ENCODE measurements at places on chromosomes 5 and 9.
A peak's percentile ranks its signal among the peaks of the same experiment; 100 is the strongest.

DNA sequence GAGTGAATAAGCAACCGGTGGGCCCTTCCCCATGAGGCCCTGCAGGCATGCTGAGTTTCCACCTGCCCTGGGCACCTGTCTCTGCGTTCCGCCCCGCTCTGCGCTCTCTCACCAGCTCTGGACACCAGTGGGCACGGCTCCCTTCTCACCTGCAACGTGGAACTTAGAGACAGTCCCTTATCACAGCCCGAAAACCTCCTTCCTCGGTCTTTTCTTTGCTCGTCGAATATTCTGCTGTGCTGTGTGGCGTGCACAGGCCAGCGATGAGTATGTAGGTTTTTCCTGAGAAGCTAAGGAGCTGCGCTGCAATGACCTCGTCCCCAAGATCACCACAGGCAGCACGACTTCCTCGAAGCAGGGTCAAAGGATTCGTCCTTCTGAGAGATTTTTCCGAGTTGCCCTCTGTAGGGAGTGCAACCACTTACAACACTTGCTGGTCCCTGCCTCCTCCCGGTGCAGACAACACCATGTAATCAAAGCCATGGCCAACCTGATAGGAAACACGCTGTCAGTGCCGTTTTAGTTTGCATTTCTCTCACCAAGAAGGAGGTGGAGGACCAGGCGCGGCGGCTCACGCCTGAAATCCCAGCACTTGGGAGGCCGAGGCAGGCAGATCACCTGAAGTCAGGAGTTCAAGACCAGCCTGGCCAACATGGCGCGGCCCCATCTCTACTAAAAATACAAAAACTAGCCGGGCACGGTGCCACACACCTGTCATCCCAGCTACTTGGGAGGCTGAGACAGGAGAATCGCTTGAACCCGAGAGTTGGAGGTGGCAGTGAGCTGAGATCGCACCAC is 27.2 kb upstream of the NOTCH1 start:
- DNase-seq = no peak

DNA sequence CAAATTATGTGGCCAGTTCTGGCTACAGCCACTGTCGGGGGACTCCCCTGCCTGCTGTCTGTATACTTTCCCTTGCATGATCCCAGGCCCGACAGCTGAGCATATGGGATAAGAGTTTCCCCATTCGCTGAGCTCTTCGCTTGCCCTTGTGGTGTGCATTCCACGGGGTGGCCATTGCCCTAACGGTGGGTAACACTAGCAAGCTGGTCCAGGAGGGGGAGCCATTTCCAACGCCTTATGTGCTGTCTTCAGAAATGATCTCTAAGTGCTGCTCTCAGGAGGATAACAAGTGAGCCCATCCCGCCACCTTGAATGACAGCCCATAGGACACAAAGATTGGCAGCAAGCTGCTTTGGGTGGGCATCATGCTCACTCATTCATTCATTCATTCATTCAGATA is 190.9 kb downstream of the FSTL4 start:
- peak; percentile 58 for DNase-seq

DNA sequence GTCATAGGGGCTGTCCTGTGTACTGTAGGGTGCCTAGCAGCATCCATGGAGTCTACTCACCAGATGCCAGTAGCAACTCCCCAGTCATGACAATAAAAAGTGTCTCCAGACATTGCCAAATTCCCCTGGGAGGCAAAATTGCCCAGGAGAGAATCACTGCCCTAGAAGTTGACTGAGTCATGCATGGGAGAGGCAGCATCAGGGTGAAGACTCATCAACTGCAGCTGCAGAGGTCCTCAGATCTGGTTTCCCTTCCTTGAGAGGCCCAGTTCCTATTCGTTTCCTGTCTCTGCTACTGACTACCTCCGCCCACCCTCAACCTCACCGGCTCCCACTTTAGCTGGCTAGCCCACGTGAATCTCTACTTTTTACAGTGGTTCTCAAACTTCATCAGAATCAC is 88.6 kb upstream of the AGXT2 start:
- DNase-seq = no peak

GRCh38 chr9:123453831-123454321 is 97.9 kb downstream of the CRB2 start:
- DNase-seq = no peak

DNA sequence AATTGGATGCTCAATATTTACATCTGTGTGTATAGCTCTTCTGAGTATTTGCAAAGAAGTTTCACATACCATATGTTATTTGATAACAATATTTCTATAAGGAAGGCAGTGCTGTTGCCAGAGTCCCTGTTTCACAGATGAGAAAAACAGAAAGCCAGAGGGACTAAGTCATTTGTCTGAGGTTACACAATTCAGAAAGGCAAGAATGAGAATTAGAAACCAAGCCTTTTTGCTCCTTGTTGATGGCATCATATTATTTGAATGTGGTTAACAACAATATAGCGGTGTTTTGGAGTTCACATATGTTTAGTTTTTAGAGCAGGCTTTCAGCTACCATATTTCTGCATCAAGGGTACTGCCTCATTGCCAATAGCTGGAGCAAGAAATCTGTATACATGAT is 110.9 kb upstream of the PRLR start:
- no peak for DNase-seq

GRCh38 chr9:79233542-79233941 is 338.2 kb upstream of the TLE4 start:
- peak; percentile 79 for DNase-seq

GRCh38 chr9:104608336-104608735 is 2.9 kb upstream of the OR13C2 start:
- DNase-seq = no peak

DNA sequence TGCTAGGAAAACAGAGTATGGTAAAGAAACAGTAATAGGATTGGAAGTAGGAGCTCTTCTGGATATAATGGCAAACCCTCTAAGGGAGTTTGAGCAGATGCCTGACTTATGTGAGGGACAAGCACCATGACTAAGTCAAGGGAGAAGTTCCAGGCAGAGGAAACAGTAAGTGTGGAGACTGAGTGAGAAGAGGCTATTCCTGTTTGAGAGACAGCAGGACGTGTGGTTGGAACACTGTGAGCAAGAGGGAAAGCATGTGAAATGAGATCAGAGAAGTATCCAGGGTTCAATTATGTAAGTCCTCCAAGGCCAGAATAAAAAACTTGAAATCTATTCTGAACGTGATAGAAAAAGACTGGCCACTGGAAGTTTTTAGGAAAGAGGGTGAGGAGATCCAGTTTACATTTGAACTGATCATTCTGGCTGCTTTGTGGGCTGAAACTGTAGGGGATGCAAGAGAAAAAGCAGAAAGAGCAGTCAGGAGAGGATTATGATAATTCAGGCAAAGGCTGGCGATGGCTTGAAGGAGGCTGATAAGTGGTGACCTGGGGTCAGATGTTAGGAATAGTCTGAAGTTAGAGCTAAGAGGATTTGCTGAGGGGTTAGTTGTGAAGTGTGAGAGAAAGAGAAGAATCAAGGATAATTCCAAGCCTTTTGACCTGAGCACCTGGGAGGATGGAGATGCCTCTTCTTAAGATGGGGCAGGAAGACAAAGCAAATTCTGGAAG is 19.2 kb downstream of the DMAC1 start:
- DNase-seq = no peak

- peak; percentile 39 for DNase-seq
Observed at GRCh38 chr5:149264439-149265067, 7.1 kb upstream of the AFAP1L1 start.

DNA sequence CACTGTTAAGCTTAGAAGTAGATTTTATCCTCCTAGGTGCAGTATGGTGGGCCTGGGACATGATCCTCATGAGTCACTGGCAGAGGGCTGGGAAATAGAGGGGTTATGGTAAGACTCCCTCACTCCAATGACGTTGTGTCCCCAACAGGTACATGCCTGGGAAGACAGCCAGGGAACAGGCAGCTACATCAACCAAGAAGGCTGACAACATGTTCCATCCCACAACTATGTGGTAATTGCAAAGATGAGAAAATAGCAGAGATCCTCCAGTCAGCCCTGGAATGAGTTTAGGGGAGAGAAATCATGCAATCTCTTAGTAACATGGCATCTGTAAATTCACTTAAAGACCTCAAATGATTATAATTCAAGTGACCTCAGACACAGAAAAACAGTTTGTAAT is 114.4 kb upstream of the LIFR start:
- no peak for DNase-seq

GRCh38 chr9:99046542-99047071 is 58.3 kb upstream of the TGFBR1 start:
- no peak for DNase-seq

DNA sequence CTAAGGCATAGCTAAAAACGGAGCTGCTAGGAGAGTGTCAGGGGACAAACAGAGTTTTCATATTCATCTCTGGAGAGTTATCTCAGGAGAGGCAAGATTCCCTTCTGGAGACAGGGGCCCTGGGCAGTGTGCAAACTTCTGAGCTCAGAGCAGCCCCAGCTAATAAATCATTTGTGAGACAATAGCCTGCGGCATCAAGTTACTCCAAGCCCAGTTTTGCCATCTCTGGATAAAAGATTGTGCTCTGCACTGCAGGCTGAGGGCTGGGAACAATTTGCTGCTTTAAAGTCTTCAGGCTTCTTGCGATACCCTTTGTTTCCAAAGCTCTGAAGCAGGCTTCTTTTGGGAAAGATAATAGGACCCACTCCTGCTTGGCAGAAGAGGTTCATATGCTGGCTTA is 164.3 kb upstream of the BRINP1 start:
- peak; percentile 5 for DNase-seq

DNA sequence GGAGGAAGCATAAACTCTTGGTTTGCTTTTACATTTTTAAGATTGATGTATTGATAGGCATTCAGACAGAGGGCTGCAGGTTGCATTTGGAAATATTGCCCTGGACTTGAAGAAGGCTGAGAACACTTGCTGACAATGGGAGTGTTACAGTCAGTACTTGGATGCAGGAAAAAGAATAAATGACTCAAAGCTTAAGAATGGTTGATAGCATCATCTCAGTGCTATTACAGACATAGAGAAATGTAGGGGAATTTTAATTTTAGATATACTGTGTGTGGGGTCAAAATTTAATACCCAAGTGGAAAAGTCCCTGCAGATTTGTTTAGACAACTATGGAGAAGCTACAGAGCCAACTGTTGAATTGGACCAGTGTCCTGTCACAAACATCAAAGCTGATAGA is 101.1 kb downstream of the ISL1 start:
- DNase-seq = no peak

DNA sequence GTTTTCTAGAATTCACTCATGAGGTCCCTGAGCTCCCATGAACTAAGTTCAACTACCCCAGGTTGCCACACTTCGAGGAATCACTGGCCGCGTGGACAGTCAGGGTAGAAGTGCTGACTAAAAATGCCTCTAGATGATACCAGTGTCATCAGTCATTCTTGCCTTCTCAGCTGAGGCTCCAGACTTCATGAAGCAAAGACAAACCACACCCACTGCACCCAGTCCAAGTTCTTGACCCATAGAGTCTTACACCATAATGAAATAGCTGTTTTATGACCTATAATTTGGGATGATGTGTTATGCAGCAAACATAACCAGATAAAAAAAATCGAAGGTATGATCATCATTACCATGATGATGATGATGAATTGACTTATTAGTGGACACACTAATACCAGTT is 632.9 kb upstream of the TLE4 start:
- no peak for DNase-seq

DNA sequence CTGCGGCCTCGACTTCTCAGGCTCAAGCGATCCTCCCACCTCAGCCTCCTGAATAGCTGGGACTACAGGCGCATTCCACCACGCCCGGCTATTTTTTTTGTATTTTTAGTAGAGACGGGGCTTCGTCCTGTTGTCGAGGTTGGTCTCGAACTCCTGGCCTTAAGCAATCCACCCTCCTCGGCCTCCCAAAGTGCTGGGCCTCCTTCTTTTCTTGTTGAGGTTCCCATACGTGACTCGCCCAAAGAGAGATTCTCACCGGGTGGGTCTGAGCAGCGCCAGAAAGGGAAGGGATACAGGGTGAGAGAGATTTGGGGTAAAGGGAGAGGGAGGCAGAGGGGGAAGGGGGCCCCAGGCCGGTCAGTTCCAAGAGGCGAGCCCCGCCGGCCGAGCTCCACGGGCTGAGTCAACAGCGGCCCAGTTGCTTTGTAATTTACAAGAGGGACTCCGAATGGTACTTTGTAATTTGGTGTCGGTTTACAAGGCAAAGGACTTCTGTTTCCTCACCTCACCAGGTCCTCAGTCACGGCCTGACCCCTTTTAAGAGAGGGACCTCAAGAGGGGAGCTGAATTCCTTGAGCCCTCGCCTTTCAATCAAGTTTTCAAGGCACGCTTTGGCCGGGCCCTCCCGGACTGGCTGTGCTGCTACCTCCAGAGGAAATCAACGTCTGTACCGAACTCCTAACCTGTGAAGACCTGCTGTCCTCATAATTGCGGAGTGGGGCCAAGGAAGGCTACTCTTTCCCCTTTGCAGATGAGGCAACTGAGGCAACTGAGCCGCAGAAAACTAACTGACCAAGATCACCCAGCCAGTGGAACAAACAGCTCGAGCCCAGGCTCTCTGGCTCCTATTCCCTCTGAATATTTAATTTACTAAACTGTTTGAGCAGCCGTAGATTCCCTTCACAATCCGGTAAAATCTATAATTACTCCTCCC is 3.3 kb upstream of the DMRT2 start:
- DNase-seq = no peak

DNA sequence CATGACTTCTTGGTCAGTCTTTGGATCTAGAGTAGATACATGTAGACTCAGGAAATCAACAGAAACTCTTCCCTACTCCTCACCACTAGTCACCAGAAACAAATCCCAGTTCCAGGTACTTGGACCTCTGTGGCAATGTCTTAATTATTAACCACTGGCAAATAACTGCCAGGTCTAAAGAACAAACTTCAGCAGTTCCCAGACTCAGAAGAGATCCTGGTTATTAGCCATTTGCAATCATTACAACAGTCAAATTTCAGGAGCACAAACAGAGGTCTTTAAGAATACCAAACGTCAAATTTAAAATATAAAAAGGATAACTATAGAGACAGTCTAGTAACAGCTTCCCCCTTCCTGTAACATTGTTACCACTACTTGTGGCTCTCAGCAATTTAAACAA is 10.2 kb downstream of the DIAPH1 start:
- no peak for DNase-seq

DNA sequence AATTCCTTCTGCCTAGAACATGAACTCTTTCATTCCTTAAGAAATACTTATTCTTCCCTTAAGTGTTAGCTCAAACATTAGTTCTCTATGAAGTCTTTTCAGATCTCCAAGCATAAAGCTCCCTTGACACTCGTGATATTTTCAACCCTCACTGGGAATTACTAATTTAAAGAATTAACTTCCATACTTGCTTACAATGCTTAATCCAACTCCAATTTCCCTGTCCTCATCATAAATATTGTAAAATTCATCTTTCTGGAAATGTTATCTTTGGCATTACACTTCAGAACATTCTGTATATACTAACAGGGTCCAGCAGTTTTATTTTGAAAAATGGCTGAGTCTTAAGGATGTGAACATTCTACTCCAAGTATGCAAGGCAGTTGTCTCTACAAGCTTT is 7.2 kb downstream of the STARD4 start:
- DNase-seq = no peak

GRCh38 chr5:30000231-30000630 is 1193.3 kb upstream of the CDH6 start:
- no peak for DNase-seq

GRCh38 chr5:90131383-90132133 is 278.0 kb downstream of the CETN3 start:
- no peak for DNase-seq

Measured in HEK293T (cell line).